ENCODE measurements at places on chromosomes 1 and 21.

GRCh38 chr1:26890467-26890796, 349 bp upstream of the GPN2 start:
- no peak for DNase-seq

DNA sequence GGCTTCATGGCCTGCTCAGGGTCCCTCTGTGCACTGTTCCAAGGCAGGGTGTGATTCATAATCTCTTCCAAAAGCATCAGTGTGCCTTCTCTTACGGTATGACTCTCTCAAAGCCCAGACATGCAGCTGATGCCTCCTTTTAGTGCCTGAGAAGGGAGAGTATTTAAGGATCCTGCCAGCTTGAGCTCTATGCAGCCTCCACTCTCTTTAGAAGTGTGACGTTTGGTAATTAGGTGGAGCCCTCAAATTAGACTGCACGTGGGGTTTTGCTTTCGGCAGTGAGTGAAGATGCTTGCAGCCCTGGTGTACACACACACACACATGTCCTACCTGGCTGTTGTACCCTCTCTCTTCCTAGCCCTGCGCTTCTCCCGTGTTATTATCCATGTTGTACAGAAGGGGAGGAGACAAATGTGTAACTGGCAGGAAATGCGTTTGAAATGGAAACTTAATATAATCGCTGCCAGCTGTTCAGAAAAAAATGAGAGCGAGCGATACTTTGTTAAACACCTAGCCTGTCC, 2.6 kb upstream of the C1orf174 start:
- DNase-seq: no peak

DNA sequence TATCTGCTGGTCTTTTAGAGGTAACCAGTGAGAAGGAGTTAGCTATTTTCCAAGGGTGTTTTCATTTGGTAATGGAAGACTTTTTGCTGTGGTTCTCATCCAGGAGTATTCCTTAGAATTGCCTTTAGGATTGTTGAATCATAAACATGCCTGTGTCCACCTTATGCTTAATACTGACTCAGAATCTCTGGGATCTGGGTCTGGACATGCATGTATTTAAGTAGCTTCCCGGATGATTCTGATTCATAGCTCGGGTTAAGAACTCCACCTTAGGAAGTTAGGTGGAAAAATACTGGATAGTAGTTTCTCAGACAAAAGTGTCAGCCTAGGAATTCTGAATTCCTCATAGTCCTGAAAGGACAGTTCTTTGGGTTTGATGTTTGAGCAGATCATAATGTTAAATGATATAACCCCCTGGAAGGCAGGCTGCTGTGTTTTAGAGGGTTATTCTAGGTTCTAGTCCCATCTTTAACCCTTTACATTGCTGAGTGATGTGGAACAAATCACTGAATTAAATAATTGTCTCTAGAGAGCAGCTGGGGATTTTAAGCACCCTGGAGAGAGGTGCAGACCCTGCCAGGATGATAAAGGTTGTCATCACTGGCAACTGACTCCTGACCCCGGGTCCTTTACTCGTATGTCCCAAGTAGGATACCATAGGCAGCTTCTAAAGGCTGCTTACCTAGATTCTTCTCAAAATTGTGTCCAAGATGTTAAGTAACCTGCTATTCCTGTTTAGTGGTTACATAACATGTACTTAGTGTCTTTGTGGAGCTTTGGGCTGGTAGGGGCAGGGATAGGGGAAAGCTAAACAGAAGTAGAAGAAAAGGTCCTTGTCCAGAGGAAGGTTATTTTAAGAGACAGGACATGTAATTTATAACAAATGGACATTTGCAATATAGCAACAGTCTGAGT, 14.5 kb upstream of the C4BPB start:
- DNase-seq: no peak

DNA sequence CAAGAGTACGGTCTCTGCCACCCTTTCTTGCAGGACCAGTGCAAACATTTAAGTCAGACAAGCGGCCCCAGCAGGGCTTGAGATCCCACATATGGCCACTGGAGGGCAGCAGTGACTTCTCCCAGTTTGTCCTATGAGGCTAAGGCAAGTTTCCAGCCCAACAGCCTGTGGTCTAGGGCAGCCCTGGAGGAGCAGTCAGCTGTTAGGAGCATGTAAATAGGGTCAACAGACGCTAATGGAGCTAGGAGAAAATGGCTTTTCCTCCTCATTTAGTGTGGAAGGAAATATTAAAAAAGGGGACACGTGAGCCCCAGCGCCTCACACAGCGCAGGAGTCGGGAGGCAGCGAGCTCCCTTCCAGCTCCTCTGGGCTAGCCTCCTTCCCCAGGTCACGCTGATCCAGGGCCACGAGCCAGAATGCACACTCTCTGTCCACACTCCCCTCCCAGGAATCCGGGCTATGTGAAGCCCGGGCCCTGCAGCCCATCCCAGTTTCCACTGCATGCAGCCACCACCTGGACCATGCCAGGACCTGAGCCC, 95.6 kb downstream of the LAMC2 start:
- peak; percentile 9 for DNase-seq

- DNase-seq: no peak
Observed at GRCh38 chr1:215779729-215780128, 212.6 kb downstream of the KCTD3 start.

GRCh38 chr21:31459457-31459856, 115.4 kb upstream of the TIAM1 start:
- no peak for DNase-seq

DNA sequence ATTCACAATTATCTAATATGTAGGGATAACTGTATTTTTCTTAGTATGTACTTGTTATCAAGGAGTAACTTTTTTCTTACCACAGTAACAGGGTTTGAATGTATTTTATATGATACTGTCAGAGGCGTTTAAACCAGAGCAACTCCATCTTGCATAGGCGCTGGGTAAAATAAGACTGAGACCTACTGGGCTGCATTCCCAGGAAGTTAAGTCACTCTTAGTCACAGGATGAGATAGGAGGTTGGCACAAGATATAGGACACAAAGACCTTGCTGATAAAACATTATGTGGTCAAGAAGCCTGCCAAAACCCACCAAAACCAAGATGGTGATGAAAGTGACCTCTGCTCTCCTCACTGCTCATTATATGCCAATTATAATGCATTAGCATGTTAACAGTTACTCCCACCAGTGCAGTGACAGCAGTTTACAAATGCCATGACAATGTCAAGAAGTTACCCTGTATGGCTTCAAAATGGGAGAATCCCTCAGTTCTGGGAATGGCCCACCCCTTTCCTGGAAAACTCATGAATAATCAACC, 64.8 kb downstream of the RPE65 start:
- no peak for DNase-seq

GRCh38 chr1:59292562-59292961, 4.3 kb upstream of the FGGY start:
- no peak for DNase-seq

DNA sequence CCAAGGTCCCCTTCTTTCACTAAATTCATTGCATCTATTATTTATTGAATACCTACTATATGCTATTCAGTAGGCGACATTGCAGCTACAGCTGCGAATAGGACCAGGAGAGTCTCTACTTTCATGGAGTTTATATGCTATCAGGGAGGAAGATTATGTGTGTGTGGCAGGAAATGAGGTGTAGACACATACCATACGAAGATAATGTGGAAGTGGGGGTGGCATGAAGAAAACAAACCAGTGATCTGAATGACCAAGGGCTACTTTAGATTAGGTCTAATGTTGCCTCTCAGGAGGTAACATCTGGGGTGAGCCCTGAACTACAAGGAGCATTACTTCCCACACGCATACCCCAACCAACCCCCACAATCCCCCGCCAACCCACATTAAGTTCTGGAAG, 1.0 kb upstream of the PPIH start:
- DNase-seq: no peak

DNA sequence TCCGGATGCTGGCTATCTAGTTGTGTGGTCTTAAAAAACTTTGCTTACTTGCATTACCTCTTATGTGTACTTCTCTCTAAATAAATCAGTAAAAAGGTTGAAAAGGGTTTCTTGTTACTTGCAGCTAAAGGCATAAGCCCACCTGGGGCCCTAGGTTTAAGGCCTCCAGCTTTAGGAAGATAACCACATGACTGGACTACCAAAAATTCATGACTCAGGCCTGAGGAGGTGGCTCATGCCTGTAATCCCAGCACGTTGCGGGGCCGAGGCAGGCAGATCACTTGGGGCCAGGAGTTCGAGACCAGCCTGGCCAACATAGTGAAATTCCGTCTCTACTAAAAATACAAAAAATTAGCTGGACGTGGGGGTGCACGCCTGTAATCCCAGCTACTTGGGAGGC, 142.9 kb downstream of the APP start:
- DNase-seq: no peak

- DNase-seq: no peak
Observed at GRCh38 chr1:82778612-82779011, 977.9 kb downstream of the ADGRL2 start.

- DNase-seq: no peak
Observed at GRCh38 chr1:82515650-82516049, 714.9 kb downstream of the ADGRL2 start.

- DNase-seq: no peak
Observed at GRCh38 chr1:188689542-188689941, 1788.1 kb downstream of the BRINP3 start.

- no peak for DNase-seq
Observed at GRCh38 chr1:226355669-226356551, 46.9 kb upstream of the LIN9 start.

GRCh38 chr1:15454256-15454655, 2.3 kb upstream of the CELA2A start:
- no peak for DNase-seq

DNA sequence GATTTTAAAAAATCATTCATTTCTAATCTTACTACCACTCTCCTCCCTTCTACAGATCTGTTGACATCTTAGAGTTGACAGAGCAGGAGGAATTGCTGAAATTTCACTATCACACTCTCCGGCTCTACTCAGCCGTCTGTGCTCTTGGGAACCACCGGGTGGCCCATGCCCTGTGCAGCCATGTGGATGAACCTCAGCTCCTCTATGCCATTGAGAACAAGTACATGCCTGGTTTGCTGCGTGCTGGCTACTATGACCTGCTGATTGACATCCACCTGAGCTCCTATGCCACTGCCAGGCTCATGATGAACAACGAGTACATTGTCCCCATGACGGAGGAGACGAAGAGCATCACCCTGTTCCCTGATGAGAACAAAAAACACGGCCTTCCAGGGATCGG, 276.7 kb downstream of the ZP4 start:
- DNase-seq: no peak

DNA sequence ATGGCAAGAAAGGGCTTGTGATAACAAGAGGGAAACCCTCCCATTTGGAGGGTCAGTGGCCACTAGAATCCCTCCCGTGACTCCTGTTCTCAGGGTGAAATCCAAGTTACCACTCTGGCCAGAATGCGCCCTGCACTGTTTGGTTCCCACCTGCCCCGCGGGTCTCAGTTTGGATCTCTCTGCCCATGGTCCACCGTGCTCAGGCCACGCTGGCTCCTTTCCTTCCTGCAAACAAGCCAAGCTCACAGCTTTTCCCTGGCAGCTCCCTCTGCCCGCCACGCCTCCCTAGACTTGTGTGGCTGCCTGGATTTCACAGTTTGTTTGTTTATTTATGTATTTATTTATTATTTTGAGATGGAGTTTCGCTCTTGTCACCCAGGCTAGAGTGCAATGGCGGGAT, 179.5 kb upstream of the VAMP3 start:
- no peak for DNase-seq

DNA sequence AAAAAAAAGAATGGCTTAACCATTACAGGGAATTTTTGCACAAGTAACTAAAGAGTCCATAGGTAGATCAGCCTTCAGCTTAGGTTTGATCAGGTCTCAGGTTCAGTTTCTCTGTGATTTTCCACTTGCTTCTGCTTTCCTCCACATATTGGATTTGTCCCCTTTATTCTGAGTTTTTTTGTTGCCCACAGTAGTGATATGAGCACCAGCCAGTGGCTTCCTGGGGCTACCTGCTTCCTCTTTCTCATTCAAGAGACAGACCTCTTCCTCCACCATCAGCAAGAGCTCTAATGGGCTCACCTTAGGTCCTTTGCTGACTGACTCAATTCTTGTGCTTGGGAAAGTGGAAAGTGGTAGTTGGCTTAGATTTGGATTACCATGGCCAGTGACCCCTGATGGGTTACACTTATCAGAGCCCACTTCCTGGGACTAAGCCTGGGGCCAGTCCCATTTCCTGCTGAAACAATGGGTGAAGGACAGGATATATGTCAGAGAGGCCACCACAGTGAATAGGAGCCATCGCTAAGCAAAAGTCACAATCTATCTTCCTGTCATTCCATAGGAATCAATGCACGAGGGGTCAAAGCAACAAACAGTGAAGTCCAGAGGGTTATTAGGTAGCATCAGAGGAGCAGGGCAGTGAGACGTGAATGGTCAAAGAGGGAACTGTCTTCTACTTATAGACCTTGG, 12.8 kb upstream of the PLA2G2E start:
- no peak for DNase-seq

- no peak for DNase-seq
Observed at GRCh38 chr1:113021430-113022085, 51.4 kb upstream of the LRIG2 start.

DNA sequence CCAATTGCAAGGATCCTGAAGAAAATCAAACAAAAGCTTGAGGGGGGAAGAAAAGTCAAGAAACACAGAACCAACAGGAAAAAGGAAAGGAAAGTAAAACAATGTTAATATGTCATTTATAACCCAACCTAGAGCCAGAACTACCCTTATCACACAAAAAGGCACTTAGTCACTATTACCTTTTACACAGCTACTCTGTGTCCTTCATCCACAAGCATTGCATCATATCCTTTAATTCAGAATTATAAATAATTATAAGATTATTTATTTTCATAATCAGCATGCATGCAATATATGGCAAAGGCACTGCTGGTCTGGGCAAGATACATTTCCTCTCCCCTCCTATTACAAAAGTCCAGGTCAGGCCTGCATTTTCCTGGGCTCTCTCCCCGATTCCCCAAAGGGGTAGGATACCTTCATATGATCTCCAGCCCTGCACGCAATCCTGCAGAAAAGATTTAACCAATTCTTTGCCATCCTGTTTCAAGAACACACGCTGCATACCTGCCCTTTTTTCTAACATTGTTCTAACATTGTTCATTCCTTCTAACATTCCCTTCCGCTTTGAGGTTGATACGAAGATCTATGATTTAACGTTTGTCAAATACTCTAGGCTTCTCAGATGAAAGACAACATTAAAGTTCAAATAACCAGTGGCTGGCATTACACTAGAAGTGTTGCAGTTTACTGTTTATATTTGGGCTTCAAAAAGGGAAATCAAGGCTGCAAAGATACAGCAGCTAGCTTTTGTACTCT, 4.3 kb downstream of the PTPN14 start:
- DNase-seq: no peak

- no peak for DNase-seq
Observed at GRCh38 chr1:245591346-245592188, 436.8 kb downstream of the KIF26B start.

GRCh38 chr1:194968916-194969315, 1639.3 kb downstream of the KCNT2 start:
- DNase-seq: no peak

Measured in activated CD4-positive, CD25-positive, alpha-beta regulatory T cell (primary cell).